ENCODE measurements at places on chromosomes 2 and 18.

GRCh38 chr2:19102696-19103423 lies 255.6 kb downstream of the OSR1 start:
- DNase-seq = no peak

DNA sequence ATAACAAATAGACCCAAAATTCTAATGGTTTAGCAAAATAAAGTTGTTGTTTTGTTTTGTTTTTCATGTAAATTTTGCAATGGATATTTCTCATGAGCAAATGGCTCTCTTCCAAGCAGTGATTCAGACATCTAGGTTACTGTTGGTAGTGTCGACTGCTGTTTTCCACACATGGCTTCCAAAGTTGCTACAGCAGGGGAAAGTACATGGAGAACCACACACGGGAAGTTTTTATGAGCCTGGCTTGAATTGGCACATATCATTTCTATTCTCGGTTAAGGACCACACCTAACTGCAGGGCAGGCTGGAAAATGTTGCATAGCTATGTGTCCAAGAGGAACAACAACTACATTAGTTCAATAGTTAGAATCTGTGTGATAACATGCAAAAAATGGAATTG lies 262.1 kb downstream of the GALNT13 start:
- no peak for DNase-seq

DNA sequence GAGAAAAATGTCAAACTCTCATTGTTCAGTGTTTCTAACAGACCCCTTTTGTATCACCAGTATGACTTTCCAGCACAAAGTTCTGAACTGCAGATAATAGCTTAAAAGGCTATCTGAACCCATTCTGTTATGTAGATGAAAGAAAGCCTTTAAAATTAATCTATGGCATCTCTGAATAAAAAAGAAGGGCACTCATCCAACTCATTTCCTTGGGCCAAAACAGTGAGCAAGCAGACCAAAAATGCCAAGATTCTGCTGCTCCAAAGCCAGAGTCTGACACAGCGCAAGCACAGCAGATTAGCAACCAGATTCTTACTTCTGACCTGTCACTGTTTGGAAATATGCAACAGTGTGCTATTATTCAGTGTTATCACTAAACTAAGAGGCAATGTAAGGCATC lies 22.6 kb upstream of the ITGA6 start:
- DNase-seq = no peak

DNA sequence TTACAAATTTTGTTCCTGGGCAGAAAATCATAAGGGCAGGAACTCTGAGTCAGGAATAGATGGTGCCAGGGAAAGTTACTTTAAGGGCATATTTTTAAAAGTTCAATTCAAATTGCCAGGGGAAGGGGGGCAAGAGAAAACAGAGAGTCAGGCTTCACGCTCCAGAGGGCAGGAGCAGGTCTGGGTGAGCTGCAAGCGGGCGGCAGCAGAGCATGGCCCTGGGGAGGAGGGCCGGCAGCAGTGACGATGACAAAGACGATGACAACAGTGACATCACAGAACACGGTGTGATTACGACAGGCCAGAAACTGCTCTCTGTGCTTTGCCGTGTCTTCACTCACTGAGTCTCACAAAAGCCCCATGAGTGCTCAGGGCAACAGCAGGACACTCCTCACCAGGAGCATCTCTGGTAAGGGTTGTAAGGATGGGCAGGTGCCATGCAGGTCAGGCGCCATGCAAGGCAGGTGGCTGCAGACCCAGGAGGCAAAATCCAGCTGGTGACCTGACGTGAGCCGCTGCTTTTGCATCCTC lies 23.3 kb downstream of the CHST10 start:
- no peak for DNase-seq

GRCh38 chr2:106183101-106183696 lies 10.9 kb downstream of the UXS1 start:
- DNase-seq = no peak

Data from stimulated activated CD8-positive, alpha-beta memory T cell treated with anti-CD3 and anti-CD28 coated beads, Interleukin-4, amount 100 ng/mL, for 1 hour (primary cell).